Endodermal cell (in vitro differentiated cells): ENCODE measurements at places on chromosomes 11 and 22. TPM values are rescaled to one million over a fixed set of nuclear protein-coding genes. Genes with fewer than 3 reads are reported as not detected.
A peak's percentile ranks its signal among the peaks of the same experiment; 100 is the strongest.

GRCh38 chr11:64661146-64661545 lies 61.9 kb downstream of the NRXN2 start:
- no peak overlapping the region for H3K4me3 ChIP-seq
- H3K36me3 ChIP-seq = no peaks in the 10 kb centered on the region
- H3K27ac ChIP-seq = no peak overlapping the region
- DNase-seq = peak; percentile 44
- H3K4me1 ChIP-seq = peaks cover 23% of the 10 kb centered on the region
- no peaks in the 10 kb centered on the region for H3K27me3 ChIP-seq

DNA sequence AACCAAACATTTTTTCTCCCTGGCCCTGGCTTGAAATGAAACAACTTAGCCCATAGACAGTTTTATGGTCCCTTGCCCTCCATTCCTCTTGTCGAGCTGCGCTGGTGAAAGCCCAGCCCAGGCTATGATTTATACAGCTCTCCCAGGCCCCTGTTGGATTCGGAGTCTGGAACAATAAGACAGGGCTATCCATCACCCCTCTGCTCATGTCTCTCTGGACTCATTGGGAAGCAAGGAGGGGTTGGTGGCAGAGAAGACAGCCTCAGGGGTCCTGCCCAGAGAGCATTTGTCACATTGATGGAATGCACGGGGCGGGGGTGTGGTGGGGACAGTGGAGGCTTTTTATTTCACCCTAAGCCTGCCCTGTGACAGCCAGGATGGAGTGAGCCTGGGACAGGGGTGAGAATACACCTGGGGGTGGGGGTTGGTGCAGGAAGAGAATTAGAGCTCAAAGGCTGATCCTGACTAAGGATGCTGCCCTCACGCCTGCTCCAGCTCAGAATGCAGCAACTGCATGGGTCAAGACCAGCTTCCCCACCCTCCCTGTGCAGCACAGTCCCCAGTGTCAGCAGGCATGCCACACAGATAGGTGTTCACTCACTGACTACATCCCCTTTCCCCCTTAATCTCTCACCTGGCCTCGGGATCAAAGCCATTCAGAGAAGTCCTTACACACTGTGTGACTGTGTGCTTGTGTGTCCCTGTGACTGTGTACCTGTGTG lies 10.0 kb upstream of the PKNOX2 start:
- no peaks in the 10 kb centered on the region for H3K4me1 ChIP-seq
- no peaks in the 10 kb centered on the region for H3K36me3 ChIP-seq
- no peaks in the 10 kb centered on the region for H3K27me3 ChIP-seq
- peak overlapping the region; percentile 26 for H3K27ac ChIP-seq
- H3K4me3 ChIP-seq = no peak overlapping the region
- peak; percentile 53 for DNase-seq

GRCh38 chr22:18120857-18121256 lies 10.2 kb downstream of the TUBA8 start:
- H3K27ac ChIP-seq = no peak overlapping the region
- no peak for DNase-seq
- no peaks in the 10 kb centered on the region for H3K4me1 ChIP-seq
- H3K27me3 ChIP-seq = no peaks in the 10 kb centered on the region
- no peaks in the 10 kb centered on the region for H3K36me3 ChIP-seq

DNA sequence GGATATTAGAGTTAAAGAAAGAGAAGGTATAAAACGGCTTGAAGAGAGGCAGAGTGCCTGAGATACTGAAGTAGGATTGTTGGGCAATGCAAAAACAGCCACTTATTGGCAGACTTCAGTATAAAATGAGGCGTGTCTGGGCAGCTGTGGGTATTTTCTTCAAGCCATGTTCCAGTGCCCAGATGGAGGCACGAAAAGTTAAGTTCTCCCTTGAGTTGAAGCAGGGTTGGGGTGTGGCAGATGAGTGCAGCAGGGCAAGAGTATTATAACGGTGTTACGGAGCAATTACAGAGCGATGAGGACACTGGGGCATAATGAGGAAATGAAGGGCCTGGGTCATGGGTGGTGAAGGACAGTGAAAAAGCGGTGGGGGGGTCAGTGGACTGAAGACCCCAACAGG lies 73.7 kb upstream of the CREB3L1 start:
- no peak overlapping the region for H3K27ac ChIP-seq
- H3K36me3 ChIP-seq = no peaks in the 10 kb centered on the region
- H3K27me3 ChIP-seq = no peaks in the 10 kb centered on the region
- no peaks in the 10 kb centered on the region for H3K4me1 ChIP-seq
- no peak overlapping the region for H3K4me3 ChIP-seq

DNA sequence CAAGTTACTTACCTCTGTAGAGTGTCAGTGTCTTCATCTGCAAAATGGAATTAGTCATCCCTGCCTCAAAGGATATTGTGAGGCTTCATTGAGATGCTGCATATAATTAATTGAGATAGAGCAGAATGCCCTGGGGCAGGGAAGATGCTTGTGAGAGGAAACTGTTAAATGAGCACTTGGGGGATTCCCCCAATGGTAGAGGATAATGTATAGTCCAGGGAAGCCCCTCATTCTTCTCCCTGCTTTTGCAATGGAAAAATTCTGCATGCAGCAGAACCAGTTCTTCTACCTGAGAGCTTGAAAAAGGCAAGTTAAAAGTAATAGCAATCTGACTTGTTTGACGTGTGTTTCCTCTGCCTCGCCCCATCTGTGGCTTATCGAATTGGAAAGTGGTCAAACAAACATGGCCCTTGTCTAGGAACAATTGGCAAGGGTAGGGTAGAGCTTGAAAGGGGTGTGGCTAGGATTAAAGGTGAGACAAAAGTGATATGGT lies 90.9 kb downstream of the NAV2 start:
- no peak overlapping the region for H3K27ac ChIP-seq
- H3K27me3 ChIP-seq = no peaks in the 10 kb centered on the region
- DNase-seq = no peak
- no peaks in the 10 kb centered on the region for H3K4me1 ChIP-seq
- no peak overlapping the region for H3K4me3 ChIP-seq

GRCh38 chr11:93532281-93532789 lies 10.9 kb downstream of the SMCO4 start:
- no peak overlapping the region for H3K4me3 ChIP-seq
- no peak for DNase-seq
- H3K36me3 ChIP-seq = no peaks in the 10 kb centered on the region
- H3K27ac ChIP-seq = no peak overlapping the region
- peaks cover 6% of the 10 kb centered on the region for H3K4me1 ChIP-seq

CCDC73 gene
- not detected in 2 replicates for total RNA-seq

- H3K4me1 ChIP-seq = peaks cover 16% of the 10 kb centered on the region
- H3K36me3 ChIP-seq = no peaks in the 10 kb centered on the region
- H3K27ac ChIP-seq = peak overlapping the region; percentile 42
- H3K27me3 ChIP-seq = no peaks in the 10 kb centered on the region
- H3K4me3 ChIP-seq = peak overlapping the region; percentile 15
Measured at GRCh38 chr11:96328395-96329010, 14.5 kb downstream of the MAML2 start.

DNA sequence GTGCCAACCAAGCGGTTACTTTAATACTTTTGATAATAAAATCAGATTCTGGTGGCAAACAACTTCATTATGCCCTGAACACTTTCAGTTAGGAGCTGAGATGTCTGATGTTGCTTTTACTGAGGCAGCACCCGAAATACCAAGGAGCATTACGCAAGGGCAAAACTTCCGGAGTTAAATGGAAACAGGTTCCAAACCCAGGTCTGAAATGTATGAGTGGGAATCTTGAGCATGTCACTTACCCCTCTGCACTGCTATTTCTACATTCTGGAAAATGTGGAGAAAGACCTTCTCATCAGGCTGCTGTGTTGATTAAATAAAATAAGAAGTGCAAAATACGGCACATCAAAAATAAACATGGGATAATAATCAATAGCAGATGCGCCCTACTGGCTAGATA lies 315.1 kb downstream of the LARGE1 start:
- H3K4me3 ChIP-seq = no peak overlapping the region
- no peak for DNase-seq
- no peaks in the 10 kb centered on the region for H3K36me3 ChIP-seq
- no peaks in the 10 kb centered on the region for H3K4me1 ChIP-seq
- no peaks in the 10 kb centered on the region for H3K27me3 ChIP-seq

GRCh38 chr22:41781507-41781906 lies 19.0 kb upstream of the CCDC134 start:
- no peaks in the 10 kb centered on the region for H3K4me1 ChIP-seq
- H3K27me3 ChIP-seq = peaks cover 56% of the 10 kb centered on the region
- no peaks in the 10 kb centered on the region for H3K36me3 ChIP-seq
- H3K4me3 ChIP-seq = no peak overlapping the region

DNA sequence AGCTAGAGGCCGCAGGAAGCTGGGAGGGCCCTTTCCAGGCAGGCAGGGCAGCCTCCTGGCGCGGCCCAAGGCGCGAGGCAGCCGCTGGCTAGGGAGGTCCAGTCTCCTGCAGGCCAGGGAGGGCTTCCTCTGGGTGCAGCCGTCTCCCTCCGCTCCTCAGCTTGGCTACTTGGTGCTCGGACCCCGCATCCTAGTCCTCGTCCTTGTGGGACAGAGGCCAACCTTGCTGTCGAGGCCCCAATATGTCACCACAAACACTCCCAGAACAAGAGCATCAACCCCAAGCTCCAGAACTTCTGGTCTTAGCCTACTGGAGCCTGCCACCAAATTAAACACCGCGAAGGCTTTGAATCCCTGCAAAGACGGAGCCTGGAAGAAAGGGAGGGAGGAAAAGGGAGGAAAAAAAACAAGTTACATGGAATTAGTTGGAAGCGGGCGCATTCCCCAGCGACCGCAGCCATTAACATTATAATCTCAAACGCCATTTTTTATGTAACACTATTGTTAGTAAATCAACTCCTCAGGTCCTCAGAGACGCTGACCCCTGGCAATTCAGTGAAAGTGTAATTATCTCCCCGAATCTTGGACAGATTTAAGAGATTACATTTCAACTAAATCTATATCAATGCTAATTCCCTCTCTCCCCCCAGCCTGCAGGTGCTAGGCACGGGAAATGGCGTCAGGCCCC lies 12.7 kb upstream of the PAX6 start:
- H3K36me3 ChIP-seq = no peaks in the 10 kb centered on the region
- peaks cover 97% of the 10 kb centered on the region for H3K27me3 ChIP-seq
- peaks cover 15% of the 10 kb centered on the region for H3K4me1 ChIP-seq
- peak; percentile 77 for DNase-seq
- no peak overlapping the region for H3K27ac ChIP-seq

RPS6KB2 gene
- 51.2 and 51.8 TPM in 2 replicates for total RNA-seq
